ENCODE measurements at places on chromosomes 6 and 20. TPM values are rescaled to one million over a fixed set of nuclear protein-coding genes. Genes with fewer than 3 reads are reported as not detected.
A peak's percentile ranks its signal among the peaks of the same experiment; 100 is the strongest.

DNA sequence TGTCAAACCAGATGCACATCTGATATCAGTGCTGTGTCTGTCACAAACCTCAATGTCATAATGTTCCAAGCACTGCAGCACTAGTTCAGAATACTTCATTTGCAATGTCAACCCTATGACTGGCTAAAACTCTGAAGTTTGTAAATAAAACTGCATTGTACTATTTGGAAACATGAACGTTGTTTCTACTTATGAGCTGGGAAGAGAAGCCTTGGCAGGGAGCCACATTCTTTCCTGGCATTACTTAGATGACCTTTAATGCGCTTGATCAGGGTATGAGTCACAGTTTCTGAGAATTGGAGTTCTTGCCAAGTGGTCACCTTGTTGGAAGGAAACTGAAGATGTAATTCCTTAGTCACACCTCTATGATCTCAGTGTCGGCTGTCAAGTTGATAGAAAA, 664.8 kb upstream of the MMS22L start:
- no peaks in the 10 kb centered on the region for H3K27me3 ChIP-seq
- no peak overlapping the region for H3K27ac ChIP-seq
- peak; percentile 53 for DNase-seq
- H3K4me1 ChIP-seq: no peaks in the 10 kb centered on the region
- H3K4me3 ChIP-seq: no peak overlapping the region

Gene HS3ST5
- total RNA-seq: 2.4 TPM

Gene MUCL3
- total RNA-seq: not detected

DNA sequence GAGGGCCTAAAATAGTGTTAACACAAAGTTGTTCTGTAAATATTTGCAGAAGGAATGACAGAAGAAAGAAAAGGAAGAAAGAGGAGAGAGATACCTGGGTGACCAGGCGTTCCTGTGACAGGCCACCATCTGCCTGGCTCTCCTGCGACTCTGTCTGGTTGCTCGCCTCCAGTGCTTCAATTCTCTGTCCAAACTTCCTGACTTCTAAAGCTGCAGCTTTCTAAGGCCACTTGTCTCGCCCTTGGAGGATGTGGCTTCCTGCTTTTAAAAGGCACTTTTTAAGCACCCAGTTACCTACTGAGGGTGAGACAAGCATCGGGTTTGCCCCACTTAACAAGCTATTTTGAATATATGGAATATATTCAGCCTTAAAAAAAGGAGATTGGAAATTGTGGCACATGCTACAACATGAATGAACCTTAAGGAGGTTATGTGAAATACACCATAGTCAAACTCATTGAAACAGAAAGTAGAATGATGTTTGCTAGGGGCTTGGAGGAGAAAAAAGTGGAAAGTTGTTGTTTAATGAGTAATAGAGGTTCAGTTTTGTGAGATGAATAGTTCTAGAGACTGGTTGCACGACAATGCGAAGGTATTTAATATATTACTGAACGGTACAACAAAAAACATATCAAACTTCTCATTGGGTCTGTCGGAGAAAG, 32.8 kb downstream of the VIP start:
- H3K27ac ChIP-seq: no peak overlapping the region
- H3K36me3 ChIP-seq: no peaks in the 10 kb centered on the region
- H3K4me3 ChIP-seq: no peak overlapping the region
- H3K4me1 ChIP-seq: no peaks in the 10 kb centered on the region
- no peak for DNase-seq

DNA sequence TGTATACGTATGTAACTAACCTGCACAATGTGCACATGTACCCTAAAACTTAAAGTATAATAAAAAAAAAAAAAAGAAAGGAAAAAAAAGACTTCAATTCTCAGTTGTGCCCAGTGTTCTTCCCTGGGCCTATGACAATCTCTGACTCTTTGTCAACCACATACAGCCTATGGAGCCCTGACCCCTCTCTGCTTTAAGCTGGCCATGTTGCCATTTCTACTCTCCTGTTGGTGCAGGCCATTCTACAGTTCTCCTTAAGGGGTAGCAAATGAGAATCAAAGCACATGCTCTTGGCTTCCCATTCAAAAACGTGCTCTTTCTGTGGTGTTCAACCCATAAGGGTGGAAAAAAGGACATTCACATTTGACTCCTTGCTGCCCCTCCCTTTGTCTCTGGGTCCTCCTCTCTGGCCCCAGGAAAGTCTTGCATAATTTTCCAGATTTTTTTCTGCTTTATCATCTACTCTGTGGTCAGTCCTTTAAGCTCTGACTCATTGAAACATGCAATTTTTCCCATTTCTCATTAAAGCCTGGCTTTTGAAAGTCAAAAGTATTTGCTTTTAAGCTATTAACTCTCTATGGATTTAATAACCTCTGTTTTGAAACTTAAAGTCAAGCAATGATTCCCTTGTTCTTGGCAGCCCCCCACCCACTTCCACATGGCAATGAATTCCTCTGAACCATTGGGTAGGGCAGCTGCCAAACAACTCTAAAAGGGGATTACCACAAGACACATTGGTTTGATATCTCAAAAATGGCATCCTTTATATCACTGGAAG, 208.6 kb upstream of the MCHR2 start:
- no peaks in the 10 kb centered on the region for H3K27me3 ChIP-seq
- peak; percentile 95 for DNase-seq
- no peak overlapping the region for H3K4me3 ChIP-seq
- no peak overlapping the region for H3K27ac ChIP-seq
